ENCODE measurements at places on chromosomes 16 and 17.

DNA sequence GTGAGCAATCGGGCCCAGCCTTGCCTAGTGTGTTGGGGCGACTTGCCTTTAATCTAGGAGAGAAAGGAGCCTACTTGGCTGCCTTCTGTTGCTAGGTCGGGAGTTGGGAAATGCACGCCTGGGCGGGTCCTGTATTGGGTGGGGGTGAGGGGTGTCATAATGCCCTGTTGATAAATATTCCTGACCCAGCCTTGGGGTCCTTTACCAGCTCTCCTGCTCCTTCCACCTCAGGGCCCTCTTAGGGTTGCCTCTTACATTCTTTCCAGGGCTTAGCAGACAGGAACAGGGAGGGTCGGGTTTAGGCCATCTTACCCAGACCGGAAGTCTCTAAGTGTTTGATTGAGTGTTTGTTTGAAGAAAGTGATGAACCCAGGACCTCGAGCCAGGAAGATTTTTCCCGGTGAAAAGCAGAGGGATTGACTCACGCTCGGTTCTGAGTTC, 112.9 kb downstream of the SEC14L1 start:
- no peak for DNase-seq

- DNase-seq: no peak
These were observed 26.4 kb upstream of the CLEC18A start for GRCh38 chr16:69924777-69925191.

GRCh38 chr17:78173097-78173715, 4.8 kb downstream of the SYNGR2 start:
- no peak for DNase-seq

DNA sequence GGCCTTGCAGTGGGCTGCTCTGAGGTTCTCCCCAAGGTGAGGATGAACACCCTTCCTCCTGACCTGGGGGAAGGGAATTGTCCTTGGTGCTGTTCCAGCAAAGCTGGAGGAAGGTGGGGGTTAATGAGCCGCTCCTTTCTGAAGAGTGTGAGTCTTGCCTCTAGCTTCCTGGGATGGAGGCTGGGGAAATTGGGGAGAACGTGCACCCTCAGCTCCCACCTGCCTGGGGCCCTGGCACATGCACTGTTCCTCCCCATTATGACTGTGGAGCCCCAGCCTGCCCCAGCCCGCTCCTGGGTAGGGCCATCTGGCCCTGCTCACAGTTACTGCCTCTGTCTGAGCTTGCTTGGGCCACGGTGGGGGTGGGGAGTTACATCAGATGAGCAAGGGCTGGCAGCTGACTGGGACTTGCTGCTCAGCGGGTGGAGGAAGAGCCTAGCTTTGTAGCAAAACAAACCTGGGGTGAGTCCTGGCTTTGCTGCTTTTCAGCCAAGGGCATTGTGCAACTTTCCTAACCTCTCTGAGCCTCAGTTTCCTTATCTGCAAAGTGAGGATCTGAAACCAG, 11.1 kb downstream of the TNS4 start:
- peak; percentile 29 for DNase-seq

- no peak for DNase-seq
These were observed 873 bp upstream of the RPS2 start for GRCh38 chr16:1965396-1966001.

GRCh38 chr16:2842340-2843000, 12.4 kb downstream of the ZG16B start:
- peak; percentile 73 for DNase-seq

- no peak for DNase-seq
These were observed 14.3 kb downstream of the KATNIP start for GRCh38 chr16:27564224-27564623.

- no peak for DNase-seq
These were observed 9.5 kb downstream of the MTMR4 start for GRCh38 chr17:58504826-58505351.

GRCh38 chr17:10683853-10684252, 13.5 kb downstream of the SCO1 start:
- no peak for DNase-seq

- DNase-seq: no peak
These were observed 29.4 kb upstream of the BAHCC1 start for GRCh38 chr17:81365601-81366585.

- no peak for DNase-seq
These were observed 365.3 kb upstream of the ZFHX3 start for GRCh38 chr16:73413091-73413829.

- DNase-seq: no peak
These were observed 940.4 kb downstream of the KCNJ2 start for GRCh38 chr17:71109697-71110096.

GRCh38 chr17:58318065-58318481, 10.5 kb downstream of the TSPOAP1 start:
- DNase-seq: no peak

GRCh38 chr17:15185625-15185991, 79.5 kb downstream of the PMP22 start:
- no peak for DNase-seq

- no peak for DNase-seq
These were observed 148.8 kb downstream of the ENGASE start for GRCh38 chr17:79223471-79223870.

DNA sequence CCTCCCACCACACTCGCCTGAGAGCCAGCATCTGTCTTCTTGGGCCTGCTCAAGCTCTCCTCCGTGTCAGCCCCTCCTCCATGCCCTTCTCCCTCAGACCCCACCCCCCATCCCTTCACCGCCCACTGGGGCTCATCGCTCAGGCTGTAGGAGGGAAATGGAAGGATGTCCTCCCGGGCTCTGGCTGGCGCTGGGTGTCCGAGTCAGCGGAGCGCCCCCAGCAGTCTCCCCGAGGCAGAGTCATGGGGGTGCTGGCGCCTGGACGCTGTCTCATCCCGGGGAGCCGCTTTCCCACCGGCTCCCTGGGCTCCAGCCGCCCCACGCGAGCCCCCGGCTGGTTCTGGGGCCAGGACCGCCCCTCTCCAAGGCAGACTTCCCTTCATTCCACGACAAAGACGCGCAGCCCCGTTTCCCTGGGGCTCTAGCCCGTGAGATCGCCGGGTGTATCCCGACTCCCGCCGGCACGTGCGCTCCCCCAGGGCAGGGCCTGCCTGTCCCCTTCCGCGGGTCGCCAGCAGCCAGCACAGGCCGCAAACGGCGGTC, 428 bp upstream of the ANTKMT start:
- no peak for DNase-seq

DNA sequence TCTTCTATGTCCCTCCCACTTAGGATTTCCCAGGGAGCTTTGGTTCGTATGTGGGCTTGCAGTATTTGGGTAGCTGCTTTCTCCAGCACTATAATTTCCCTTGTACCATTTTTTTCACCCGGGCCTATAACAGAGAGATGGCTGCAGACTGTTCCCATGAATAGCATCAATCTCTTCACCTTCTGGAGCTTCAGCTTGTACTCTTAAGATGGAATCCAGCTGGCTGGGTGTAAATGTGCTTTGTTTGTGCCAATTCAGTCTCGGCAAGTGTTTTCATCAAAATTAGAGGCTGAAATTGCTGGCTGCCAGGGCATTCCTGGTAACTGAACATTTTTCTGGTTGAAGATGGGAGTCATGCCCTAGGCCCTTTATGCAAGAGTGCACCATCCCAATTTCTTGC, 12.2 kb upstream of the CPD start:
- DNase-seq: no peak

- DNase-seq: no peak
These were observed 224.0 kb upstream of the TNRC6C start for GRCh38 chr17:77734371-77735080.

- DNase-seq: no peak
These were observed 62.3 kb downstream of the CYB5B start for GRCh38 chr16:69486724-69487123.

GRCh38 chr17:18093616-18094408, 6.1 kb downstream of the DRG2 start:
- no peak for DNase-seq

GRCh38 chr16:83245061-83245460, 562.7 kb upstream of the HSBP1 start:
- DNase-seq: no peak

All from naive thymus-derived CD4-positive, alpha-beta T cell (primary cell).